ENCODE measurements at places on chromosomes 1 and 21.

- DNase-seq: no peak
Observed at GRCh38 chr1:222547944-222548671, at the start of gene HHIPL2. TSS of gene HHIPL2 (minus strand) at chr1:222548104. CDS start at chr1:222548044, 60 bp downstream.

DNA sequence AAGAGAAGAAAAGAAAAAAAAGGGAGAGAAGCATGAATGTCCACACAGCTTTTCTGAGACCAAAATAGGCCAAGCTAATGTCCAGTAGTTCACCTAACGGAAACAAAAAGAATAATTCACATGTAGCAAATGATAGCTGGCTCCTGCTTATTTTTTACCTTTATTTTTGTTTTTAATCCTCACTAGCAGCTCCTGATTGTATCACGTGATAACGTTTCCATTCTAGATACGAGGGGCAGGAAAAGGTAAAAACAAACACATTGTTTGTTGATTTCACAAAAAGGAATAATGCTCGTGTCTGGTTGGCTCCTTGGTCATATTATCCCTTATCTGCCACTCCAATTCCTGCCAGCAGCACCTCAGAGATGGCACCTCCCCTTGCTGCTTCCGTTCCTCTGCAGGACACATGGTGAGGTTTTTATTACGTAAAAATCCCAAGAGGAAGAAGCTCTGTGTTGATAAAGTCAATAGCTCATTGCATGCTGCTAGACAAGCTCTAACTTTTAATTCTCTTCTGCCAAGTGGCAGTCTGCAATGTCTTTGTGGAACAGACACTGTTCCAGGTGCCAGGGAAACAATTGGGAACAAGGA is 201.7 kb downstream of the CRB1 start:
- no peak for DNase-seq

DNA sequence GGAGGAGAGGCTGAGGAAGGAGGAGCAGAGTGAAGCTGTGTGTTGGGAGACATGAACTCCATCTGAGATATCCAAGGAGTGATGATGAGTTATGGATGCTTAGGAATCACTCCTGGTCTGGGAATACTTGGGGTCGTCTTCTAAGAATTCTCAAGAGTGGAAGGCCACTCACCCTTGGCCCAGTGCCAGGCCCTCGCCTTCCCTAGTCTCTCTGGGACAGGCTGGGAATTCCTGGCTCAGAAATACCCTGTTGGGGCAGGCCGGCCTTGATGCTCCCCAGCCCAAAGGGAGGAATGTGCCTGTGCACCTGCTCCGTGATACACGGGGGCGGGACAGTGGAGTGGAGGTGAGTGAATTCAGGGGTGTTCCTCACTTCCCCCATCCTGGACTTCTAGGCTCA is 12.6 kb upstream of the LMNA start:
- DNase-seq: no peak

DNA sequence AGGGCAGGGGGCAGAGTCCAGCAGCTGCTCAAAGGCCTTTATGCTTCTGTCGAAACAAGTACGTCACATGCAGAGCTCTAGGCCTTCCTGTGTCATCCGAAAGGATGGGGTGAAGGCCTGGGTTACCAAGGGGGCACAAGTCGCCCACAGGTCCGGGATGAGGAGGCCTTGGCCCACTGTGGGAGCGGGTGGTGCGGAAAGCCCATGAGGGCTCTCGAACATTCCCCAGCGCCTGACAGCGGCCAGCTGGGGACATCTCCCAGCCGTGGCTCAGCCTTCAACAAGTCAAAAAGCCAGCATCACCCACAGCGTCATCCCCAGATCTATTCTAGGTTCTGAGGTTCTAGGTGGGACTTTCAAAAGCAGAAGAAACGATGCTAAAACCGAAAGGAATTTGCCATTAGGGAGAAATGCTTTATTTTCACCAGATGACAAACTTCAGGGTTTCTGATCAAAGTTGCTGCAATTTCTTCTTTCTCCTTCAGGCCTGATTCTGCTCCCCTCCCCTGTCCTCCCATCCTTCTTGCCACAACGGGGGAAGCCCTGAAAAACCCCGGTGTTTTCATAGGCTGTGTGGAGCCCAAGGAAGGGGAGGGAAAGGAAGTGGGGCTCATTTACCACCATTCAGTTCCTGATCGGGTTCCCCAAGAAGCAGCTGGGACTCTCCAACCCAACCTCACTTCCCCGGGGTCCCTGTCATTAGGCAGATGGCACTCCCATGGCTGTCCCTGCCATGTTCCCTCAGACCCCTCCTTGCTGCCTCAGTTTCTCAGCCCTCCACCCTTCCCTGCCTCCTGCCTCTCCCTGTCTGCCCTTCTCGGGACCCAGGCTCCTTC is 17.6 kb downstream of the GPR137B start:
- DNase-seq: no peak

DNA sequence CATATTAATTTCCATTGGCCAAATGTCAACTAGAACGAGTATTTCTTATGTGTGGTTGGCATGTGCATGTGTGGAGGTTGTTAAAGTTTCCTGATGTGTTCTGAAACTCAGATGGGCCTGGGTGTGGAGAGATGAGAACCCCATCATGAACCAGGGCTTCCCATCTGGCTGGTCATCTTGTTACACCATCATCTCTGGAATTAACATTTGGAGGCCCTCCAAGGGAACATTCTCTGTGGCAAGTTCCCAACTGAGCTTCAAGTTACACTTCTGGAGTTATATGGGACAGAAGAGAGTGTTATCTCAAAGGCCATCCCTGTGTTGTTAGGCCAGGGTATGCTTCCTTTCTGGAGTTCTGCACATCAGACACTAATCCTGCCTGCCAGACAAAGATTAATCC is 183.6 kb downstream of the TTLL7 start:
- peak; percentile 69 for DNase-seq

DNA sequence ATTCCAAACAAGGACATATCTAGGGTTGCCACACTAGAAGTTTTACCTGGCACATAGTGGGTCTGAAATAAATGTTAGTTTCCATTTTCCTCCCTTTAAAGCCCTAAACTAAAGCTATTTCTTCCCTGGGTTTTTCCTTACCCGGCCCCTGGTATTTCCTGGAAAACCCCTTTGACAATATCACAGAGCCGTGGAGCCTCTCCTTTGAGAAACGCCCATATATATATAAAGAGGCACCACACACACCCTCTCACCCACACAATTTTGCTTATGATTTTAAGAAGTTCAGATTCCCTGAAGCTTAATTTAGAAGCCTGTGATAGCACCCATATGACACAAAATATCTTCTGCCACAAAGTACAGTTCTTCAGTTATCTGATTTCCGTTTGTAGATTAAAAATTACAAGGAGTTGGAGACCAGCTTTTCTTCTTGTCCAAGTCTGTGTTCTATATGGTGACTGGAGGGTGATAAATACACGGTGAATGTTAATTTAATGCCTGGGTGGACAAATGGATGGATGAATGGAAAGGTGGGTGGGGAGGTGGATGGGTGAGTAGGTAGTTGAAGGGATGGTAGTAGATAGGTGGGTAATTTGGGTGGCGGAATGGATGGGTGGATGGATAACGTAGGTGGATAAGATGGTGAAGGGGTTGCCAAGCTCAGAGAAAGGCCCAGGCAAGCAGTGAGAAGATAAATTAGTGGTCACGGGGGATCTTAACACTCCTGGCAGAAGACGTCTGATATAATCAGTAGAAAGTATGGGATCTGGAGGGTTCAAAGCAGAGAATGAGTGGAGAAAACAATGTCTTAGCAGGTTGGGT is 154.4 kb upstream of the FGGY start:
- DNase-seq: no peak

DNA sequence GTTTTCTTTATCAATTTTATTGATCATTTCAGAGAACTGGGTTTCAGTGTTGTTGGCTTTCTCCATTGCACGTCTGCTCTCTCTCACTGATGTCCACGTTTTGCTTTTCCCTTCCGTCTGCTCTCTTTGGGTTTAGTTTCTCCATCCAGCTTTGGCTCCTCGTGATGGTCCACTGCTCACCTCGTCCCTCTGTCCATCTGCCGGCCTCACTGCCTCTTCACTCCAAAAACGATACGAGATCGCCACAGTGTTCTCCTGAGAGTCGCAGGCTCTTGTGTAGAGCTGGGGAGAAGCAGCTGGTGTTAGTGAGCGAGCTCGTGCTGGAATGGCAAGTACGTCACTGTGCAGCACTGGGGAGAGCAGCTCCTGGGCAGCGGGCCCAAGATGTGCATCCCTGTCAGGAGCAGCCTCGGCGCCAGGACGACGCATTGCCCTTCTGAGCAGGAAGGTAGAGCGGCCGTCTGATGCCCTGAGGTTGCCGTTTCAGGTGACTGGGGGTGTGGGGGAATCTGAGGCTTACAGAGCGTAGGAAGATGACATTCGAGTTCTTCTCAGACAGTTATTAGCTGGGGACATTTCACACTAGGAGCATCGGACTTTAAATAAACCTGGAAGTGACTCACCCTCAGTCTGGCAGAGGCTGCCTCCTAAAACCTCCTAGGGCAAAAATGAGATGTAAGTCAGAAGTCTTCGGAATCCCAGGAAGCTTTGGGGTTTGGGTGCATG is 31.4 kb upstream of the PCBP3 start:
- no peak for DNase-seq

- no peak for DNase-seq
Observed at GRCh38 chr1:1115136-1115785, 628 bp downstream of the C1orf159 start.

- DNase-seq: no peak
Observed at GRCh38 chr1:12573015-12573825, 44.8 kb downstream of the DHRS3 start.

DNA sequence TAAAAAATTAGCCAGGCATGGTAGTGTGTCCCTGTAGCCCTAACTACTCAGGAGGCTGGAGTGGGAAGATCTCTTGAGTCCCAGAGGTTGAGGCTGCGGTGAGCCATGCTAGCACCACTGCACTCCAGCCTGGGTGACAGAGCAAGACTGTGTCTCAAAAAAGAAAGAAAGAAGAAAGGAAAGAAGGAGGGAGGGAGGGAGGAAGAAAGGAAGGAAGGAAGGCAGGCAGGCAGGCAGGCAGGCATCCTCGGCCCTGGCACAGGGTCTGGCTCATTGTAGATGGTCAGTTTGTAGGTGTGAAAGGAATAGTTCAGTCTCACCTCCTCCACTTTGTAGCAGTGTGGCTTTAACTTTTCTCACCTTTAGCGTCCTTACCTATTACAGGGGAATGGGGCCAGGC is 25.0 kb downstream of the NAV1 start:
- DNase-seq: no peak

GRCh38 chr1:96558635-96559034 is 162.9 kb upstream of the PTBP2 start:
- DNase-seq: no peak

- no peak for DNase-seq
Observed at GRCh38 chr1:18091660-18092446, 15.7 kb upstream of the IGSF21 start.

DNA sequence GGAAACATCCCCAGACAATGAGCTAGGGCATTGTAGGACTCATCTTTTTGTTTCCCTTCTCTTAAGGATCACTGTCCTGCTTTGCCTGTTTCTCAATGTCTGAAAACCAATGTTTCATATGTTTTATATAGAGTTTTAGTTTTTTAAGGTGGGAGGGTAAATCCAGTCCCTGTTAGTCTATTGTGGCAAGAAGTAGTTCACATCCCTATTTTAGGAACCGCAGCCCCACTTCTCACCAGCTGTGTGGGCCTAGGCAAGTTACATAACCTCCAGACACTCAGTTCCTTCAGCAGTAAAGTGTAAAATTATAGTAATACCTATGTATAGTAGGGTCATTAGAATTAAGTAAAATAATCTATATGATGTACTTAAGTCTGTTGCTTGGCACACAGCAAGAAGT is 105.8 kb upstream of the WLS start:
- DNase-seq: no peak

DNA sequence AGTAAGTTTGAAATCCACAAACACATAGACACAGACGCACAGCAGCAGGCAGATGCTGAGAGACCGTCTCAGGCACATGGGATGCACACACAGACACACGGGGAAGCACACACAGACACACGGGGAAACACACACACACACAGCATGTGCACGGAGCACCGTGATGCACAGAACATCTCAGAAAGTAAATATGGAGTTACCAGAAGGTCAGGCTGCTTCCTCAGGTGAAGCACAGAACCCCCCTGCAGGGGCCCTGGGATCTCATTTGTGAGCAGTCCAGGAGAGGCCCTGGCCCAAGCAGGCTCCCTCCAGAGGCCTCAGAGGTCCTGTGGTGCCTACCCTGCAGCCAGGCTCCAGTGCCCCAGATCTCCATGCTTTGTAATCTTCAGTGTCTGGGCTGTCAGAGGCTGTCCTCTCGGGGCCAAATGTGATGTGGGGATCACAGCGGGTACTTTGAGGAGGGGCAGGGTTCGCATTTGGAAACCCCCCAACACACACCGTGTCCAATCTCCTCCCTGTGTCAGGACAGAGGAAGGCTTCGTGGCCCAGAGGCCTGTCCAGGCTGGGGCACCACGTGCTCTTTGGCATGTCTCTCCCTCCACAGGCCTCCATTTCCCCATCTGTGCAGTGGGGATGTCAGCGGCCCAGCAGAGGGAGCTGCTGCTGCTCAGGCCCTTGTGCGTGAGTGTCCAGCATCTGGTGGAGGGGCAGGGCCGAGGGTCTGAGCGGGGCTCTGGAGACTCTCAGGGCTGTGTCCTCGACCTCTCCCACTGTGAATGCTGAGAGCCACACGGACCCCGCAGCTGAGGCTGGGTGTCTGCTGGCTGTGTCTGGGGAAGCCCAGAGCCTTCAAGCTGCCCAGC is 23.0 kb upstream of the PRSS38 start:
- no peak for DNase-seq

- DNase-seq: no peak
Observed at GRCh38 chr21:42777757-42778344, 101.5 kb downstream of the WDR4 start.

DNA sequence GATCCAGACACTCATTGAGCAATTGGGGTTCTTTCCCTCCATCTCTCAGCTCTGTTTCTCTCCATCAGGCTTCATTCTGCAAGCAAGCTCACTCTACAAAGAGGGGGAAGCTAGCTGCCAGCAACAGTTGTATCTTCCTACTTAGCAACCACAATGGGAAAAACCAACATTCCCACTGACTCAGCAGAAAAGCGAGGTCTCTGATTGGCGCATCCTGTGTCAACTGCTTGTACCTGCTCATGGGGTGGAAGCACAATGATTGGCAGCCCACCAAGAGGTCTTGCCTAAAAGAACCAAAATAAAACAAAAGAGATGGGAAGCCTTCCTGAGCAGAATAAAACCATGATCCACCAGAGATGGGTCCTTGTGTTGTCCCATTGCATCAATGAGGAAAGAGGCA is 4.0 kb upstream of the CDA start:
- DNase-seq: no peak
